T-helper 17 cell (primary cell): ENCODE measurements at places on chromosomes 7 and 10. TPM values are rescaled to one million over a fixed set of nuclear protein-coding genes. Genes with fewer than 3 reads are reported as not detected.

- H3K36me3 ChIP-seq: peaks cover 5% of the 10 kb centered on the region
- peak overlapping the region; percentile 99 for H3K27ac ChIP-seq
- DNase-seq: no peak
- peaks cover 42% of the 10 kb centered on the region for H3K4me1 ChIP-seq
- no peak overlapping the region for H3K4me3 ChIP-seq
Observed at GRCh38 chr7:26185844-26186180, 14.7 kb downstream of the HNRNPA2B1 start.

The GPER1 gene
- total RNA-seq: 0.25 TPM

GRCh38 chr7:13197501-13197900 lies 510.1 kb downstream of the ARL4A start:
- H3K4me1 ChIP-seq: peaks cover 7% of the 10 kb centered on the region
- DNase-seq: no peak
- no peak overlapping the region for H3K27ac ChIP-seq
- H3K36me3 ChIP-seq: peaks cover 3% of the 10 kb centered on the region
- H3K4me3 ChIP-seq: no peak overlapping the region
- peaks cover 17% of the 10 kb centered on the region for H3K27me3 ChIP-seq

The TET1 gene
- total RNA-seq: 2.8 TPM
